ENCODE measurements at places on chromosomes 2 and 18. TPM values are rescaled to one million over a fixed set of nuclear protein-coding genes. Genes with fewer than 3 reads are reported as not detected.

Gene SKOR2
- not detected for polyA plus RNA-seq

Gene RUFY4
- polyA plus RNA-seq: not detected

Gene ADD2
- 0.12 TPM for polyA plus RNA-seq

Gene SATB2
- 5.3 TPM for polyA plus RNA-seq
